ENCODE measurements at places on chromosomes 1 and 21. TPM values are rescaled to one million over a fixed set of nuclear protein-coding genes. Genes with fewer than 3 reads are reported as not detected.
A peak's percentile ranks its signal among the peaks of the same experiment; 100 is the strongest.

GRCh38 chr1:230863449-230863848 lies 4.9 kb downstream of the C1orf198 start:
- H3K36me3 ChIP-seq, result no peaks in the 10 kb centered on the region
- no peak overlapping the region for H3K27ac ChIP-seq
- H3K27me3 ChIP-seq, result no peaks in the 10 kb centered on the region

GRCh38 chr1:36645867-36646266 lies 163.2 kb upstream of the CSF3R start:
- no peak overlapping the region for H3K4me3 ChIP-seq
- no peaks in the 10 kb centered on the region for H3K36me3 ChIP-seq
- no peak overlapping the region for H3K27ac ChIP-seq

C8A gene
- not detected for polyA plus RNA-seq

DNA sequence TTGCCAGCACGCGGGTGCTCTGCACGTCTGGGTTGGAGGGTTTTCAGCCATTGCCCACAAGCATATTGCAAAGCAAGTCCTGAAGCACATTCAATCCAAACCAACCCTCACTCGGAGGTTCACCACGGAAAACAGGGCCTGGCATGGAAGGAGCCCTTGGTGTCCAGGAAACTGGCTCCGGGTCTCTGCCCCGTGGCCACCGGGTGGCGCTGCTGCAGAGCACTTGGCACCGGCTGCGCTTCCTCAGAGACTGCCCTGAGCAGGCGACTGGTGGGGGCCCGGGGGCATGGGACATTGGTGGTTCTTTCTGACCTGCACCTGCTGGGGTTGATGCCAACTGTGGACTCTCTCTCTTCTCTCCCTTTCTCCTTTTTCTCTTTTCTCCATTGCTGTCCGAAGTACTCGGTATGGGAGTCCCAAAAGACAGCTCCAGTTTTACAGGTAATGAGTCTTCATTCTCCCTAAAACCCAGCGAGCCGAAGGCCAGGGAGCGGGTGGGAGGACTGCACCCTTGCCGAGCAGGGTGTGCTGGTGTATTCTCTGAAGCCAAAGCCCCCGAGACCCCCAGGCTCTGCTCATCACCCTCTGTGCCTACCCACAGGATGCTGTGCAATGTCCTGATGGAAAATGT lies 4.1 kb upstream of the KCNAB2 start:
- H3K27ac ChIP-seq, result no peak overlapping the region
- DNase-seq, result peak; percentile 83
- no peak overlapping the region for H3K4me3 ChIP-seq

KTI12 gene
- 13.9 TPM for polyA plus RNA-seq

DNA sequence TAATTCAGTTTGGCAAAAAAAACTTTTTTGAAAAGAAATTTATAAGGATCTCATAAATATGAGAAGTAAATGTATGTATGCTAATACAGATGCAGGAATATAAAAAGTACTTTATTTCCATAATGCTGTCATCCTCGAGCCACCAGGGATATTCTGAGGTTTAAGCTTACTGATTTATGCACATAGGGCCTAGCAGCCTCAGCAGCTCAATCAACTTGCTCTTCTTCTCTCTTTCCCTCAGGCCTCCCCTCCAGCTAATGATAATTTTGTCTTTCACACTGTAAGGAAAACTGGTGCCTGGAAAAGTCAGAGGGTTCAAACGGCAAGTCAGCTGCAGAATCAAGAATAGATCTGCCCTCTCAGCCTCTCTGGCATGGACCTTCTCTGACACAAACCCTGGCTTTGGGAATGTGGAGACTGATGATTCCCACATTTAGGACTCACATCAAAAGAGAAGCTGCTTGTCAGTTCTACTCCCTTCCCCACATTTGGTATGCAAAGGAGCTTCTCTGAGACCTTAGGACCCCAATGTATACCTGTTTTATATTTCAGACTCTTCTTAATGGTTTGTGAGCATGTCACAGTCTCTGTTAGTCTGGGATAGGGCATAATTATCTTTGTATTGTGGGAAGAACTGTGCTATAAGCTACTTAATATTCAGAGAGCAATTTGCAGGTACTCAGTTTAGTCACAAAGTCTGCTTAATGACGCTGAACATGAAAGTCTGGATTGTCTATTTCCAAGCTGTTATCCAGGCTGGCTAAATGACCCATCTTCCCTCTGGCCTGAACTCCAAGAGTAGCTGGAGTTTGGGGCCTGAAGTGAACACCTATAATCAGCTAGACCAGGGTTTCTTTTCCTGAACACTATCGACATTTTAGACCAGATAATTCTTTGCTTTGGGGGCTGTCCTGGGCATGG lies 52.1 kb upstream of the DIPK1A start:
- no peak for DNase-seq
- no peaks in the 10 kb centered on the region for H3K27me3 ChIP-seq
- no peak overlapping the region for H3K27ac ChIP-seq
- H3K36me3 ChIP-seq, result no peaks in the 10 kb centered on the region
- no peaks in the 10 kb centered on the region for H3K4me1 ChIP-seq

GNG4 gene
- 1.6 TPM for polyA plus RNA-seq
